ENCODE measurements at places on chromosomes 12 and 14.

GRCh38 chr14:42802346-42802745 is 1195.7 kb downstream of the LRFN5 start:
- H3K27me3 ChIP-seq, result no peaks in the 10 kb centered on the region
- no peaks in the 10 kb centered on the region for H3K4me1 ChIP-seq
- H3K36me3 ChIP-seq, result no peaks in the 10 kb centered on the region

- H3K36me3 ChIP-seq, result peaks cover 5% of the 10 kb centered on the region
- H3K27me3 ChIP-seq, result peaks cover 26% of the 10 kb centered on the region
- H3K27ac ChIP-seq, result no peak overlapping the region
- H3K4me1 ChIP-seq, result peaks cover 19% of the 10 kb centered on the region
- no peak for DNase-seq
- peak overlapping the region; percentile 57 for H3K4me3 ChIP-seq
Measured at GRCh38 chr14:102930753-102931579, 8.5 kb downstream of the AMN start.

DNA sequence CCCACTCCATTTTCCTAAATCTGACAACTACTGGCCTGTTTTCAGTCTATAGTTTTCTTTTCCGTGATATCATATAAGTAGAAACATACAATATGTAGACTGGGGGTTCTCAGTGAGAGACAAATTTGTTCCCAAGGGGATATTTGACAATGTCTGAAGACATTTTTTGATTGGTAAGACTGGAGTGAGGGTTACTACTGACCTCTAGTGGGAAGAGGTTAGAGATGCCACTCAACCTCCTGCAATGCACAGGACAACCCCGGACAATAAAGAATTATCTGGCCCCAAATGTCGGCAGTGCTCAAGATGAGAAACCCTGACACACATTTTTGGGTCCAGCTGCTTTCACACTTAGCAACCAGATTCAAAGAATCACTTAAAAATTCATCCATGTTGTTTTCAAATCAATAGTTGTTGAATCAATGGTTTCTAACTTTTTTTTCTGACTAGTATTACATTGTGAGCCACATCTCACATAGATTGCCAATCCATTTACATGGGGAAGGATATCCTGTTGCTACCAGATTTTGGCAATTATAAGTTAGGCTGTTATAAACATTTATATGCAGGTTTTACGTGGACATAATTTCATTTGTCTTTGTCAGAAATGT is 307.1 kb downstream of the RPL10L start:
- no peaks in the 10 kb centered on the region for H3K36me3 ChIP-seq
- H3K27me3 ChIP-seq, result no peaks in the 10 kb centered on the region
- DNase-seq, result no peak
- H3K4me1 ChIP-seq, result no peaks in the 10 kb centered on the region

DNA sequence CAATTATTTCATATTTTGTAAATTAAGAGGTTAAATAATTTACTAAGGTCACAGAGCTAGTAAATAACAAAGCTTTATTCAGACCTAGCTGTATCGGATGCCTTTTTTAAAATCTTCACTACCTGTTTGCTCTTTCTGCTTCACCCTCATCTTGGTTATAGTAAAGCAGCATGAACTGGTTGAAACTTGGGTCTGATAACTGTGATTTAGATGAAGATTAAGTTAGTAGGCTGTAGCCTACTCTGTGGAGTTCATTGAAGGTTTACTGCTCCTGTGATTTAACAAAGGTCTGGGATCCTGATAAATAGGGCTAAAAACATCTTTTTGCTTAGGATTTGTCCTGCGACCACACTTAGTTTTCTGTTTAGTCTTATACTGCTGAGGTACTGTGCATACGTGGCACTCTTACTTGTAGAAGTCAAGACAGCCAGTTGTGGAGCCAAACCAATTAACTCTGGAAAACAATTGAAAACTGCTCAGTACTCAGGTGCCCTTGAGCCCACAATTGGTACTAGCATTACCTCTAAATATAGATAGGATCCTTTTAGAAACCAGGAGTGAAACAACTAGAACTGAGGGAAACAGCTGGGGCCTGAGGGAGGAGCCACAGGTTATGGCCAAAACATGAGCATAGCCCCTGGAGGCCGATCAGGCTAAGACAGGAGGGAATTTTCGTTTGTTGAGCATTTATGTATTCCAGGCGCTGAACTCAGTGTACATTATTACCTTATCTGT is 2.3 kb downstream of the SPATS2 start:
- H3K27me3 ChIP-seq, result no peaks in the 10 kb centered on the region
- H3K36me3 ChIP-seq, result no peaks in the 10 kb centered on the region
- no peak overlapping the region for H3K4me3 ChIP-seq
- peaks cover 4% of the 10 kb centered on the region for H3K4me1 ChIP-seq

Data from ascending aorta (tissue), 2 donors.